Activated naive CD8-positive, alpha-beta T cell treated with anti-CD3 and anti-CD28 coated beads for 36 hours (primary cell): ENCODE measurements at places on chromosomes 1 and 21. TPM values are rescaled to one million over a fixed set of nuclear protein-coding genes. Genes with fewer than 3 reads are reported as not detected.
A peak's percentile ranks its signal among the peaks of the same experiment; 100 is the strongest.

The B3GALT2 gene
- not detected for total RNA-seq

DNA sequence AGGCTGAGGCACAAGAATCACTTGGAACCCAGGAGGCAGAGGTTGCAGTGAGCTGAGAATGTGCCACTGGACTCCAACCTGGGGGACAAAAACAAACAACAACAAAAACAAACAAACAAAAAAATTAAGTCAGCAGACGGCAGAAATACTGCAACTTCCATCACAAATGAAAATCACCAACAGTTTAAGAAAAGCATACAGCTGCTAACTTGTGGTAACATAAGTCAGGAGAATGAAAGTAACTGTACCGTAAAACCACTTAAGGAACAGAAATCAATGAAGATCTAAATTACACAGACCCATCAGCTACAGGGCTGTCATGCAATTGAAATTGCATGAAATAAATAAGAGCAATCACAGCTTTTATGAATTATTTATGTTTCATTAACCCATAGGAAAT lies 25.0 kb downstream of the MCOLN2 start:
- peaks cover 3% of the 10 kb centered on the region for H3K27me3 ChIP-seq
- peaks cover 35% of the 10 kb centered on the region for H3K4me1 ChIP-seq
- peaks cover 25% of the 10 kb centered on the region for H3K36me3 ChIP-seq
- no peak for DNase-seq
- no peak overlapping the region for H3K27ac ChIP-seq
- peak overlapping the region; percentile 32 for H3K4me3 ChIP-seq

GRCh38 chr1:197761654-197762053 lies 13.6 kb downstream of the DENND1B start:
- no peak overlapping the region for H3K27ac ChIP-seq
- H3K27me3 ChIP-seq, result no peaks in the 10 kb centered on the region
- no peak for DNase-seq
- no peak overlapping the region for H3K4me3 ChIP-seq

DNA sequence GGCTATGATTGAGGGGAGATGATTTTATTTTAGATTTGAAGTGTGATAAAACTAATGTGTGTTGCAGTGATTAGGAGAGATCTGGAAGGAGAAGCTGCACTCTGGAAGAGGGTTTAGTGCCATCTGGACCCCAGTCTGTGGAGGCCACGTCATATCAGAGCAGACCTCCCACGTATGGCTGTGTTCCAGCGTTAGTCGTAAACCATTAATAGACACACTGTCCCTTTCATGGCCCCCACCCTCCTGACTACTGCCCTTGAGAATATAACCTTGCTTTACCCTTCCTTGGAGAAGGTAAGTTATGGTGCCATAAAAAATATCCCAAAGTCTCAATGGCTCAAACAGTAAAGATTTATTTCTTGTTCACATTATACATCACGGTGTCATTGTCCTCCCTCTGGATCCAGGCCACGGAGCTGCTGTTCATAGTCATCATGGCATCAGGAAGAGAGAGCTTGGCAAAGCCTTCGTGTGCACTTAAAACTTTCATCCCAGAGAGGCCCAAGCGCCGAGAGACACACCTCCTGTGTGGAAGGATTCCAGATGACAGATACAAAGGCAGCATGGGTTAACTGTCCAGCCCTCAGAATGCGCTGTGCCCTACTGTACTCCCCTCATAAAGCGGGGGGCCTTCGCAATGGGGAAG lies 33.2 kb downstream of the RHOU start:
- no peak for DNase-seq
- H3K4me3 ChIP-seq, result no peak overlapping the region
- H3K27ac ChIP-seq, result no peak overlapping the region
- peaks cover 5% of the 10 kb centered on the region for H3K4me1 ChIP-seq

DNA sequence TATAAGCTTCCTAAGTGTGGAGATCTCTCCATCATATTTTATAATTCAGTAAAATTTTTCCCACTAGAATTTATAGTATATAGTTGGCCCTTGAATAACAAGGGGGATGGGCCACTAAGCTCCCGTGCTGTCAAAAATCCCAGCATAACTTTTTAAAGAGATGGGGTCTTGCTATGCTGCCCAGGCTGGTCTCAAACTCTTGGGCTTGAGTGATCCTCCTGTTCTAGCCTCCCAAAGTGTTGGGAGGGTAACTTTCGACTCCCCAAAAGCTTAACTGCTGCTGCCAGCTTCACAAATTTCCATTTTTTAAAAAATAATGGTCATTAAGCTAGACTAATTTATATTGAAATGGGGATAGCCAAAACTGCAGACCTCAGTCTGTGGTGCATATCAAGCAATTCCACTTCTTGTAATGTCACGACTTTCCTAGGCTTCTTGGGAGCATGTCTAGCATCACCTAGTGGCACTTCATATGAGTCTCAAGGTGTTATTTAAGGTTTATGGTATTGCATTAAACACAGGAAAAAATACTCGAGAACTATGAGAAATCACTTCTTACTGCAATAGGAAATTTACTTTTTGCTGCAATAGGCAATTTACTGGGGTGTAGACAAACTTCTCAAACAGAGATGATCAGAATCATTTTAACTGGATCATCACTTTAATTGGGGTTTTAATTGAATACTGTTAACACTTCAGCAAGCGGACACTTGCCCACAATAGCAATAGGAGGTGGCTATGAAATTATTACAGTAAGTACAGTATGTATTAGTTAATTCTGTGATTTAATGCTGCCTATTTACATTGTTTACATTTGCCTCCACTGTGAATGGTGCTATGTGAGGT lies 19.3 kb upstream of the ACTA1 start:
- peaks cover 5% of the 10 kb centered on the region for H3K36me3 ChIP-seq
- DNase-seq, result no peak
- no peak overlapping the region for H3K27ac ChIP-seq
- peaks cover 9% of the 10 kb centered on the region for H3K4me1 ChIP-seq

DNA sequence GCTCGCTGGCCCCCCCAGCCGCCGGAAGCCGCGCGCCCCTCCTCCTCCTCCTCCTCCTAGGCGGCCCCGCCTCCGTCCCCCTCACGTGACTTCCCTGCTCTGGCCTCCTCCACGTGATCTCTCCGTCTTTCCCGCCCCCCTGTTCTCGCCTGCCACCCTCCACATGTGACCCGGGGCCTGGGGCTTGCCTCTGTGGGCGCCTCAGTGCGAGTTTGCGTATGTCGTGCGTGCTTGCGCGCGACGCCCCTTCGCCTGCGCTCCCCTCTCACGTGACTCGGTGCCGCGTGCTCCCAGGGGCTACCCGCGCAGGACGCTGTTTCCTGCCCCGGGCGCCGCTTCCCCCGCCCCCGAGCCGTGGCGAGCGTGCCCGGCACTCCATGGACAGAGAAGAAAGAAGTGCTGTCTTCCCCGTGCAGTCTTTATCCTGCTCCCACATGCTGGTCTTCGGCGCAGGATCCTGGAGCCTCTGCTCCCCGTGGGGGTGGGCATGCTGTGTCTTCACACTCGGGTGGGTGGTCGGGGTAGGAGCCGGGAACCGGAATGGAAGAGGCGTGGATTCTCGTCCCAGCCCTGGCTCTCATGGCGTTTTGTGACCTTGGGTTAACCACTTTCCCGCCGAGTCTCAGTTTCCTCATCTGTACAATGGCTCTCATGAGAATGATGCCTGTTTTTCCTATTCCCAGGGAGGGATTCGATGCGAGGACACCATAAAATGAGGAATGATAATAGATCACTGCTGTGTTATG lies 431 bp upstream of the UBE2Q1 start:
- H3K4me3 ChIP-seq, result peak overlapping the region; percentile 96
- no peaks in the 10 kb centered on the region for H3K27me3 ChIP-seq
- H3K4me1 ChIP-seq, result peaks cover 19% of the 10 kb centered on the region
- DNase-seq, result peak; percentile 100
- peak overlapping the region; percentile 98 for H3K27ac ChIP-seq

- peaks cover 59% of the 10 kb centered on the region for H3K36me3 ChIP-seq
- no peak for DNase-seq
- H3K4me3 ChIP-seq, result no peak overlapping the region
These were observed 15.6 kb downstream of the RUNX3 start for GRCh38 chr1:24914226-24915069.

GRCh38 chr1:62597281-62597680 lies at the start of gene ANGPTL3:
TSS of gene ANGPTL3 (plus strand) at chr1:62597520. CDS start at chr1:62597567, 47 bp downstream.
- H3K4me1 ChIP-seq, result no peaks in the 10 kb centered on the region
- H3K36me3 ChIP-seq, result no peaks in the 10 kb centered on the region
- no peaks in the 10 kb centered on the region for H3K27me3 ChIP-seq

The FAM229A gene
- 3.6 TPM for total RNA-seq

The HSPA6 gene
- total RNA-seq, result 0.33 TPM

The HIVEP3 gene
- 19.4 TPM for total RNA-seq

The NFYC gene
- total RNA-seq, result 58.2 TPM

DNA sequence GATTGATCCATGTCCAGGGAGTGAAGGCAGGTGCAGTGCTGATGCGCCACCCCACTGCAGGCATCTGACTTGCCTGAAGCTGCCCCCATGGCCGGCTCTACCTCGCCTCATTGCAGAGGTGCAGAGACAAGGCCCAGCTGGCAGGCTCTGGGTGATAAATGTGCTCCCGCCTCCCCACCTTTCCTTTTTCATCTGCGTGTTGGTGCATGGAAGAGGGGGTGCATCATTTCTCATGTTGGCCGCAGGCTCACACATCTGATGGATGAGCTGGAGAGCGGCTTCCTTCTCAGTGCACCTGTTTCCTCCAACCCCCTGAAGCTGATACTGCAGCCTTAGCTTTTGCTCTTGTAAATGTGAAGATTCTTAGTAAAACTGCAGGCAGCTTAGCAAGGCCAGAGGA lies 306.0 kb upstream of the KAZN start:
- no peaks in the 10 kb centered on the region for H3K4me1 ChIP-seq
- no peaks in the 10 kb centered on the region for H3K27me3 ChIP-seq
- no peaks in the 10 kb centered on the region for H3K36me3 ChIP-seq
- no peak overlapping the region for H3K27ac ChIP-seq

The CFHR3 gene
- not detected for total RNA-seq

DNA sequence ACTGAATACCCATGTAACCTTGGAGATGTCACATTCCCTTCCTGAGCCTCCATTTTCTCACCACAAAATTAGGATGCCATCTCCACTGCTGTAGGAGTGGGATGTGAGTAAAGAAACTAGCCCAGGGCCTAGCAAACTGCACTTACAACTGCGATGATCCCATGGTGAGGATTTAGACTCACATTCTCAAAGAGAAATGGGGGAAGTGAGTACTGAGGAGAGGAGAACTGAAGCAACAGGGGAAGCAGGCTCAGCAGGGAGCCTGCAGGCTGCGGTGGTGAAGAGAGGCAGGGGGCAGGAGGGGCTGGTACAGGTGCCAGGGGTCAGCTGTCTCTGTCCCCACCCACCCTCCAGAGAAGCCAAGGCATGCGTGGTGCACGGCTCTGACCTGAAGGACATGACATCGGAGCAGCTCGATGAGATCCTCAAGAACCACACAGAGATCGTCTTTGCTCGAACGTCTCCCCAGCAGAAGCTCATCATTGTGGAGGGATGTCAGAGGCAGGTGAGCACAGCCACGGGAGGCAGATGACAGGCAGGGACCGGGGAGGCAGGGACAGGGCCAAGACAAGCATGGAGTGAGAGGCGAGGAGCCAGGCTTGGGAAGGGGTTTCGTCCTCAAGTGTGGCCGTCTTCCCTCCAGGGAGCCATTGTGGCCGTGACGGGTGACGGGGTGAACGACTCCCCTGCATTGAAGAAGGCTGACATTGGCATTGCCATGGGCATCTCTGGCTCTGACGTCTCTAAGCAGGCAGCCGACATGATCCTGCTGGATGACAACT lies 16.4 kb upstream of the ATP1A4 start:
- no peak overlapping the region for H3K27ac ChIP-seq
- H3K36me3 ChIP-seq, result no peaks in the 10 kb centered on the region
- DNase-seq, result no peak

DNA sequence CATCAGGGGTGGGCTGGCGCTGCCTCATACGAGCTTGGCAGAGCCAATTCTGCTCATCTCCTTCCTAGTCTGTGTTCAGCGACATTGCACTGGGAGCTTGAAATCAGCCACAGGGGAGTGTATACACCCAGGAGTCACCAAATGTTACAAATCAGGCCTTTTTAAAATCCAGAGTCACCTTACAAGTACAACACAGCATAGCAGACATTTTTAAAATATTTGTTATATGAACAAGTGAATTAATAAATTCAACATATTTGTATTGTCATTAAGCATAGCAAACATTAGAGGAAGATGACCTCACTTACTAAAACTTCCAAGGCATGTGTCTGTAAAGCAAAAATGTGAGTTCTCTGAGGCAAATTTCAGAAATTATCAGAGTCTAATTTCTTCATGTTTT lies 210.0 kb downstream of the HLX start:
- no peak for DNase-seq
- no peak overlapping the region for H3K4me3 ChIP-seq
- H3K27ac ChIP-seq, result no peak overlapping the region
- peaks cover 4% of the 10 kb centered on the region for H3K27me3 ChIP-seq
- H3K4me1 ChIP-seq, result no peaks in the 10 kb centered on the region
